ENCODE measurements at places on chromosomes 1 and 21.

GRCh38 chr1:36735939-36736730 lies 253.4 kb upstream of the CSF3R start:
- peak; percentile 47 for DNase-seq

GRCh38 chr1:190170321-190170720 lies 307.3 kb downstream of the BRINP3 start:
- DNase-seq, result no peak

GRCh38 chr1:199898654-199899053 lies 128.9 kb upstream of the NR5A2 start:
- no peak for DNase-seq

- no peak for DNase-seq
Observed at GRCh38 chr1:25562101-25562927, 18.9 kb downstream of the LDLRAP1 start.

DNA sequence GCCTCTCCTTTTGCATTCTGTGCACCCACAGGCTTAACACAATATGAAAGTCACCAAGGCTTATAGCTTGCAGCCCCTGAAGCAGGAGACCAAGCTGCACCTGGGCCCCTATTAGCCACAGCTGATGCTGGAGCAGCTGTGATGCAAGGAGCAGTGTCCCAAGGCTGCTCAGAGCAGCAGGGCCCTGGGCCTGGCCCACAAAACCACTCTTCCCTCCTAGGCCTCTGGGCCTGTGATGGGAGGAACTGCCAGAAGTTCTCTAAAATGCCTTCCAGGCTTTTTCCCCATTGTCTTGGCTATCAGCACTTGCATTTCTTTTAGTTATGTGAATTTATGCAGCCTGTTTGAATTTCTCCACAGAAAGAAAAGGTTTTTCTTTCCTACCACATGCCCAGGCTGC lies 89.5 kb upstream of the KCTD3 start:
- DNase-seq, result no peak

- no peak for DNase-seq
Observed at GRCh38 chr1:53478502-53478818, 19.3 kb downstream of the DMRTB1 start.

DNA sequence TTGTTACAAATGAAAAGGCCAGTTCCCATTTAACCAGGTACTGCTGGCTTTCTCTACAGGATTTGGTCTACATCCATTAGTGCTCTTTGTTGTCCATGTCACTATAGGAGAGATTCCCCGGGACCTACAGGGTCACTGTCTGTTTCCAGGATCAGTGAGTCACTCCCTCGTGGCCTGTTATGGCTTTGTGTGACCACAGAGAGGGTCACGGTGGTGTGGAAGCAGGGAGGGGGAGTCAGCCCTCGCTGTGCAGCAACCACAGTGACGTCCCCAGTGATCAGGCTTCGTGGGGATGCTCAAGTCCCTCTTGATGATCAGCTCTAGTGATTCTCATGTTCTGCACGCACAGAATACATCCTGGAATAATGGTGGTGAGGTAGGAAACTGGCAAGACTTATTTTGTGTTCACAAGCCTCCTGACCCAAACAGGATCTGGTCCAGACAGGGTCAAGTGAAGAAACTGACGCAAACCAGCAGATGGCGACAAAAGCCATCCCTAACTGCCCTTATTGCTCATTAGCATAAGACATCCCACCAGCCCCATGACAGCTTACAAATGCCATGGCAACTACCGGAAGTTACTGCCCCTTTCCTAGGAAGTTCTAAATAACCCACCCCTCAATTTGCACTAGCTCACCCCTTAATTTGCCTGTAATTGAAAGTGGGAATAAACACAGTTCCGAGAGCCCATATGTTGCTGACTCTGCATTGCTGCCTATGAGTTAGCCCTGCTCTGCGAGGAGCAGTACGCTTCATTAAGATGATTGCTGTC lies 98.5 kb downstream of the DISC1 start:
- no peak for DNase-seq

DNA sequence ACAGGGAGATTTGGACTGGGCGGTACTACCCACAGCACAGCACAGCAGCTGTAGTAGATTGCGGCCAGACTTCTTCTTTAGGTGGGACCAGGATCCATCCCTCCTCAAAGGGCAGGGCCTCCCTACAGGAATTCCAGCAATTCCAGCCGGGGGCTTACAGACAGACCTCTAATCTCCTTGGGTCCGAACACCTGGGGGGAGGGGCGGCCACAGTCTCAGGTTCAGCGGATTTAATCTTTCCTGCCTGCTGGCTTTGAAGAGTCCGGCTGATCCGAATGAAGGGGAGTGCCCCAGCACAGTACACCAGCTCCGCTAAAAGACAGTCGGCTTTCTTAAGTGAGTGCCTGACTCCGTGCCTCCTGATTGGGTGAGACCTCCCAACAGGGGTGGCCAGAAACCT lies 1708.5 kb downstream of the BRINP3 start:
- DNase-seq, result no peak

DNA sequence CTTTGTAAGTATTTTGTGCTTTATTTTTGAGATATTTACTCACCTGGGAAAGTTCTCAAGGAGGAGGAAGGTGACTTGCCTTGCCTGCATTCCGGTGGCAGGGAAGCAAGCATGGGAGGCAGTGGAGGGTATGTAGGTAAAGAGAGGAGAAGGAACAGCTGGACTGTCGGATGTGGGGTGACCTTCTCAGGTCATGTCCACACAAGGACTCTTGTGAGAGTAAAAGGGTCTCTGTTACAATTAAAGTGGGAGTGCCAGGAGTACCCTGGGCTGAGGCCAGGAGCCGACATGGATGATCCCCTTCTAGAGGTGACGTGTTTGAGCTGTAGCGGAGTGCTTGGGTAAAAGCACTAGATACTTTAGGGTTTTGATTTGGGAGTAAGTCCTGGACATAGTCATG lies 25.0 kb downstream of the UBE4B start:
- no peak for DNase-seq

DNA sequence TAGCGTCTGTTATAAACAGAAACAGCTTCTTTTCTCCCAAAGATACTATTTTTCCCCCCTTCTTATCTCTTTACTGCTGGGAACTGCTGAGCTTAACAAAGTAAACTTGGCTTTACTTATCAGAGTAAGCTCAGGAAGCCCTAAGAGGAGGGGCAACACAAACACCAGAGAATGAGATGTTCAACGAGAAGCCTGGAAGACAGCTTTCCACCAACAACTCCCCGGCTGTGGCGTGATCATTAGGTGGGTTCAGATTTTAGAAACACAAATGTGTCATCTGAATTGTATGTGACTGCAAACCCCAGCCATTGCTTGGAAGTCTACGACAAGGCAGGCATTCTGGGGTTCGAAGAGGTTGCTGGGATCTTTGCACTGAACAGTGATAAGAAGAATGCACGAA lies 181.2 kb upstream of the ESRRG start:
- DNase-seq, result no peak

- no peak for DNase-seq
Observed at GRCh38 chr1:247517795-247518612, 18.2 kb downstream of the OR2C3 start.

- DNase-seq, result no peak
Observed at GRCh38 chr1:160169553-160170399, 18.4 kb downstream of the ATP1A4 start.

DNA sequence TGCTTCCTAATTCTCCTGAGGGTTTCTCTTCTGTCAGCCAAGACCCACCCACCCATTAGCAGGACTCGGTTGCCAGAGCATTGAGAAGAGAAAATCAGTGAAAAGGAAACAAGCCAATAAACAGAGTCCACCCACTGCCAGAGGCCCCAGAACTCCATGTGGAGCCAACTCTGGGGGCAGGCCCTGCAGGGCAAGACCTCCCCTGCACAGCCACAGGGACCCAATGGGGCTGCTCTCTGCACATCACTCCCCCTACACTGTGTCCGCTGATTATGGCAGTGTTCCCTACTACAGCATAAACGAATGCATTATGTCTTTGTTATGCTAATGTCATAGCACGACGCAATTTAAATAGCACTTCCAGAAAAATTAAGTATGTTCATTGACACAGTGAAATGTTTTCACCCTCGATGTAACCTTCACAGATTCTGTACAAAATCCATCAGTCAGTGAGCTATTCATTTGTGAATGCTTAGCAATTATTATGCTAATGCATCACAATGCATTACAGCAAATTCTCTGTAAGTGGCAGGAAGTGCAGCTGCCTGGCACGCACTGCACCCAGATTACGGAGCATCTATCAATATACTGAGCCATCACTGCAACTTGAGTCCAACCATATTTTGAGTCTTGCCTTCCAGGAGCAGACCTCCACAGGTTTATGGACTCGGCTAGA lies 56.4 kb downstream of the GRIK3 start:
- no peak for DNase-seq

DNA sequence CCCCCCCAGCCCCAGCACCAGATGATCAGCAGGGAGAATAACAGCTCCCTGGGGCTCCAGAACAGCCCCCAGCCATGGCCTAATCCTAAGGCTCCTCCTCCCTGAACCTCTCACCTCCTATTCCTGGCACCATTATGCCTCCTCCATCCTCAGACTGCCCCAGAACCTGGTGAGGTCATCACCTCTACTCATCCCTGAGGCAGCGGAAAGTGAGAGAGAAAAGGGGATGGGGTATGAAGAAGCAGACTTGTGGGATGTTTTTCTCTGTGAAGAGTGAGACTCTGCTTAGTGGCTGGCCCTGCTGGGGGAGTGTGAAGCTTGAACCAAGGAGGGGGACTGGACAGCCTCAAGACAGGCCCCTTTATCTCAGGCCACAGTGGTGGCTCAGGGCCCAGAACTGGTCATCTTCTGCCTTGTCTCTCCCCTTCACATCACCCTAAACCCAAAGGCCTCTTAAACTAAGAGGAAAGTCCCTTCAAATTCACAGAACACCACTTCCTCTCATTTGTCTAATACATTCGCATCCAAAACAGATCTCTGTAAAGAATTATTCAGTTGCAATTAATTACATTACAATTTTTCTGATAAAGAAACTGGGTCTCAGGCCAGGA lies 2.2 kb upstream of the PPM1J start:
- DNase-seq, result no peak

Data from occipital lobe (tissue), 3 donors.